ENCODE measurements at places on chromosomes 2 and 18.
A peak's percentile ranks its signal among the peaks of the same experiment; 100 is the strongest.

- no peak for DNase-seq
These were observed 560.5 kb upstream of the HS6ST1 start for GRCh38 chr2:128879161-128879560.

DNA sequence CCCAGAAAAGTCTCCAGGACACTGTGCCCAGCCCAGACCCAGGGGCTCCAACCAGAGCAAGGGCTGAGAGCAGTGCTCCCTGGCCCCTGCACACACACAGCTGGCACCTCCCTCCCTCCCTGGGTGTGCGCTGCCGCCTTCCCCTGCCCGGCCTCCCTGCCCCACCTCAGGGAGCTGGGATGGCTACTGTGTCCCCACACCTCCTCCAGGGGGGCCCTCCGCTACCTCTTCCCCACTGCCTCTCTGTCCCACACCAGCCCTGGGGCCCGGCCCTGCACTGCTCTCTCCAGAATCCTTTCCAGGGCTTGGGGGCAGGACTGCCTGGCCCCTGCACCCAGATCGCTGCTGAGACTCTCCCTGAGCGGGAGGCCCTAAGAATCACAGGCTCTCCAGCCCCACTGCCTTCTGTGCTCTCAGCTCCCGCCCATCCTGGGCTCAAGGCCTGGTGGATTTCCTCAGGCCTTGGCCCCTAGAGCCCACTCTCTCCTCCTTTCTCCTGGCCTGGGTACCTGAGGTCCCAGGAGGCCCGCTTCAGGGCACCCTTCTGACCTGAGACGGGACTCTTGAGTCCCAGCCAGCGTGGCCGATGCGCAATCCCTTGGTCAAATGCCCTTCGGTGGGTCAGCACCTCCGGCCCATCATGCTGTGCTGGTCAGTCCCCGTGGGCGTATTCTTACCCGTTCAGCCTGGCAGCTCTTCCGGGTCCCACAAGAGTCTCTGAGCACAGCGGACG, 276.8 kb upstream of the HDAC4 start:
- no peak for DNase-seq

GRCh38 chr2:187008111-187008510, 159.1 kb upstream of the ZSWIM2 start:
- DNase-seq = no peak

DNA sequence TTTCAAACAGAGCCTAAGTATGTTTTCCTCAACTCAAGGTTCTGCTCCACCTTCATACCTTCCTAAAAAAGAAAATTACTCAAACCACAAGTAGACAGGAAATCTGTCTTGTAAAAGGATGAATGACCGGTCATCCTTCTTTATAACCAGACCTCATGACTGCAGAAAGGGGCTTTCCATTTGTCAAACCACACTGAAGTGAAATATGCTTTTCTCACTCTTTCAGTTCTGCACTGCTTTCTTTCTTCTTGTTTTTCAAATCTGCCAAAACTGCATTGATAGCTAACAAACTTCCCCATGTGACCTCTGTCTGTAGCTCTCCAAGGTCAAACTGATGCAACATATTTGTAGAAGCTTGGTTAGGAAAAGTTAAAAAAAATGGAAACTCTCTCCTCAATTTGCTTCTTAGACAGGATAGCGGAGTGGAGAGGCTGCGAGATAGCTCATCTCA, 308.9 kb upstream of the CCDC68 start:
- no peak for DNase-seq

- DNase-seq = peak; percentile 28
These were observed 48.5 kb upstream of the CAB39 start for GRCh38 chr2:230664128-230664527.

DNA sequence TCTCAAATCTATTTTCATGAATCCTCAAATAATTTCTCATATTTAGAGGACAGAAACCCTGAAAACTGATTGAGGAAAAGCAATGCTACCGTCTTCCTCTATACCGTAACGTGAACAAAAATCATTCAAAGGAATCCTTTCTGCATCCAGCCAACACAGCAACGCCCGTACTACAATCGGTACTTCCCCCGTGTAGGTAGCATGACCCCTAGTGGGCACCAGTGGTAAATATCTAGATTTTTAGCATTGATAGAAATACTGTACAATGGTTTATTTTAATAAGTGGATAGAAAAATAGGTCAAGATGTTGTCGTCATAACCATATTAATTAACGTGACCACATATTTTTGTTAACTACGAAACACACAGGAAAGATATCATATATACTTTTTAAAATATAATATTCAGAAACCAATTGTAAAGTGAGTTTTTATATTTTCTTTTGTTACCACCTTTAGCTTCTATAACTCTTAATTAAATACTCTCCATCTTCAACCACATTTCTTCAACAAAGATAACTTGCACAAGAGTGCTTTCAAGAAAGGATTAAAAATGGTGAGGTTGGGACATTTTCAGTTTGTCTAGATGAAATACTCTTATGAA, 194.1 kb downstream of the SS18 start:
- no peak for DNase-seq

GRCh38 chr2:200397785-200398184, 91.3 kb downstream of the SPATS2L start:
- no peak for DNase-seq

- no peak for DNase-seq
These were observed 1167.7 kb upstream of the ZEB2 start for GRCh38 chr2:145687442-145688134.

DNA sequence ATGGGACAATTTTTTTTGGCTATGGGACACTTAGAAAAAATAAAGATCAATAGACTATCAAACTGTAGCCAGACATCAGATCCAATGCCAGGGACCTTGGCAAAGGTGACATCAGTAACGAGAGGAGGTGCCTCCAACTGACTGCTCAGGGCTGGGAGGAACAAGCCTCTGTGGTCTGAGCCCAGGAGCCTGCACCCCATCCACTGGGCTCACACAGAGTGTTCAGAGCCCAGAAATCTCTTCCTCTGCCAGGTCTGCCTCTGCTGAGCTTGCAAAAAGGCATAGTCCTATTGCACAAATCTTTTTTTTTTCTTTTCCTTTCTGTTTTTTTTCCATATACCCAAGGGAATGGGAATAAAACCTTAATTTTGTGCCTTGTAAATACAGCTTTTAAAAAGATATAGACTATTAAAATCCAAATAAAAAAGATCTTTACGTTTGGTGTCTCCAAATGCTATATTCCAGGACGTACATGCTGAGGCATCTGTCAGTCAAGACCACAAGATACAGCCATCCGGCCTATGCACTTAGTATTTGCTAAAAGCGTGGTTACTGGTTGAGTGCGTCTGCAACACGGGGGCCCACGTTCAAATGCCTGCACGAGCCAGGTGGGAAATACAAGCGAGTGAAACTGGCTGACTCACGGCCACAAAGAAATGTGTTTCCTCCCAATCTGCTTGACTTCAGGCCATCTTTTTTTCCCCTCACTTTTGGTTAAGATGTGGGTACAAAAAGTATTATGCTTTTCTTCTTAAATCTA, 7.8 kb upstream of the ARHGAP25 start:
- peak; percentile 73 for DNase-seq

GRCh38 chr2:150385211-150385610, 102.3 kb downstream of the RND3 start:
- DNase-seq = no peak

DNA sequence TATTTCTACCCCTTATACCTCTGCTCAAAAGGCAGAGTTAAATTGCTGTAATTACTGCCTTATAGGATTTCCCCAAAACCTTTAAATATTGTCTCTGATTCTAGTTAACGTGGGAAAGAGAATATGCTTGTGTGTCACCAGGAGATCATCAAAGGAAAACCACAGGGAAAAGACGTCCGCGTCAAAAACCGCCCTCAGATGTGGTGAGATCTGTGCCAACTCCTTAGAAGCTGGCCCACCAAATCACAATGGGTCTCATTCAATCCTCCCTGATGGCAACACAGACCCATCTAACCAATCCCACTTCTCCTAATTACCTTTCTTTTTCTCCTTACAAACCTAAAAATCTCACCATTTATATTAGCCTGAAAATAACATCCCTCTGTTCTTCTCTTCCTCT, 25.4 kb downstream of the VPS54 start:
- no peak for DNase-seq

GRCh38 chr2:217244815-217245214, 385.0 kb upstream of the TNP1 start:
- no peak for DNase-seq

DNA sequence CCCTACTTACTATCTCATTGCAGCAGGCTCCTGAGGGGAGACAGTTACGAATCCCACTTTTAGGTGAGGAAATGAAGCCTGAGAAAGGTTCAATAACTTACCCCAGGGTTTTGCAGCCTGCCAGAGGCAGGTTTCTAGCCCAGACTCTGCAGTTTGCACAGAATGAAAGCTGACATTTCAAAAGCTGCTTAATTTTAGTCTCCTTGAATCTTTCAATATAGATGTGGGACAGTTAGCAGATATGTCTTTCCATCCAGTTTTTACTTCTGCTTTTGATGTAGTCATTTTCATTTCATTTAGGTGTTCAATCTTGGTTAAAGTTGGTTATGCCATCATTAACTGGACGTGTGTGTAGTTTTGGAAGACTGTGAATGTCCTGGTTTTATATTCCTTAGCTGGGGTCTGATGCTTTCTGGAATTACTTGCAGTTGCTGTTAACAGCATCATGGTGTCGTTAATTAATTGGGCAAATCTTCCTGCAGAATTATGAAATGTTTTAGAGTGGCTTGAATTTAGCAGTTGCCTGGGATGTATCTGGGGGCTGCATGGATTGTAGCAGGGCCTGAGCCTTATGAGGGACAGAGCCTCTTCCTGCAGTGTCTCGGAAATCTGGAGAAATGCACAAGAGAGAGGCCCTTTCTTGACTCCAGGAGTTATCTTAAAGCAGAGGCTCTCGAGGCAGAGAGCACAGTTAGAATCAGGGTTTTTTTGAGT, 100.8 kb downstream of the ZNF532 start:
- DNase-seq = no peak

DNA sequence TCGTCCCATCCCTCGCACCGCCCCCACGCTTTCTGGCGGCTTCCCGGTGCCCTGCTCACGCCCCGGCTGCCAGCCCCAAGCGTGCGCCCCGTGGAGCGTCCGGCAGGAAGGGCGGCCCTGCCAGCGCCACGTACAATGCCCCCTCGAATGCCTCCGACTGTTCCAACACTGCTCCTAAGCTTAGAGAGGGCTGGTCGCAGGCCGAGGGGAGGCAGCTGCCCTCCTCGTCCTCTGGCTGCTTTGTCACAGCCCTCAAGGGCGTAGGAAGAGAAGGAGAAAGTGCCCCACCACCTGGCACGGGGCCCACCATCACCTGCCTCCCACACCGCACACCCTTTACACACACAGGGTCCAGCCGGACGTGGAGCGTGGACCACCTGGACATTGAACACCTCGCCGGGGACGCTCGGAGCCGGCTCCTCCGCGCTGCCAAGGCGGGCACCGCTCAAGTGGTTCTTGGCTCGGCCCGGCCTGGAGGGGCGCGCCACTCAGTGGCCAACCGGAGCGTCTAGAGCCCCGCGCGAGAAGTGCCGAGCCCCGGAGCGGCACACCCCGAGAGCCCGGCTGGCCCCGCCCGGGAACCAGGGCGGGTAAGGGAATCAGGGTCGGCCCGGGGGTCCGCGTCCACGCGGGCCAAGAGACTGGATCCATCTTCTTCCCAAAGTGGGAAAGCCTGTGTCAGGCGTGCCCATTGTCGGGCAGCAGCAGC, 830 bp downstream of the DNER start:
- DNase-seq = peak; percentile 15

All from activated T-cell treated with anti-CD3 and anti-CD28 coated beads for 48 hours (primary cell).